ENCODE measurements at places on chromosomes 13 and 19.

- no peaks in the 10 kb centered on the region for H3K4me1 ChIP-seq
- no peak overlapping the region for H3K4me3 ChIP-seq
- H3K36me3 ChIP-seq: no peaks in the 10 kb centered on the region
- H3K27ac ChIP-seq: no peak overlapping the region
- no peaks in the 10 kb centered on the region for H3K27me3 ChIP-seq
These were observed 591.1 kb downstream of the PCDH9 start for GRCh38 chr13:66639044-66639443.

DNA sequence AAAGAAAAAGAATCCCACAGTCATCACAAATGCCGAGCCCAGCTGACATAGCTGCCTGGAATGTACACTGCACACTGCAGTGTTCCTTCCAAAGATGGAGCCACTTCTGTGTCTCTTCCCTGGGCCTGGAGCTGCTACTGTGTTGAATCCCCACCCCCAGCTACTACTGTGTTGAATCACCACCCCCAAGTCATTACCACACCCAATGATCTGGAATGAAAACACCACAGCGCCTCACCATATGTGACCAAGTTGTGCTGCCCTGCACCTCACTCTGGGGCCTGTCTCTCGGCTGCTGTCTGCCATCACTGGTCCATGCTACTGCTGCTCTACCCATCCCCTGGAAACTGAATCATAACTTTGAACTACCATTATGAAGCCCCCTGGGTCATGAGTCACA, 861.2 kb downstream of the UQCRFS1 start:
- DNase-seq: no peak
- no peak overlapping the region for H3K27ac ChIP-seq
- no peak overlapping the region for H3K4me3 ChIP-seq
- H3K4me1 ChIP-seq: no peaks in the 10 kb centered on the region

- H3K36me3 ChIP-seq: peaks cover 97% of the 10 kb centered on the region
- no peak overlapping the region for H3K4me3 ChIP-seq
- H3K4me1 ChIP-seq: no peaks in the 10 kb centered on the region
- no peak for DNase-seq
These were observed 7.5 kb downstream of the KMT2B start for GRCh38 chr19:35725216-35725861.

- no peak overlapping the region for H3K4me3 ChIP-seq
- no peaks in the 10 kb centered on the region for H3K27me3 ChIP-seq
- H3K27ac ChIP-seq: no peak overlapping the region
- no peak for DNase-seq
These were observed 12.7 kb downstream of the FOXO1 start for GRCh38 chr13:40653527-40654318.

All from ascending aorta (tissue), 2 donors.